Small intestine (tissue), 16 donors: ENCODE measurements at places on chromosomes 11 and 22. TPM values are rescaled to one million over a fixed set of nuclear protein-coding genes. Genes with fewer than 3 reads are reported as not detected.

DNA sequence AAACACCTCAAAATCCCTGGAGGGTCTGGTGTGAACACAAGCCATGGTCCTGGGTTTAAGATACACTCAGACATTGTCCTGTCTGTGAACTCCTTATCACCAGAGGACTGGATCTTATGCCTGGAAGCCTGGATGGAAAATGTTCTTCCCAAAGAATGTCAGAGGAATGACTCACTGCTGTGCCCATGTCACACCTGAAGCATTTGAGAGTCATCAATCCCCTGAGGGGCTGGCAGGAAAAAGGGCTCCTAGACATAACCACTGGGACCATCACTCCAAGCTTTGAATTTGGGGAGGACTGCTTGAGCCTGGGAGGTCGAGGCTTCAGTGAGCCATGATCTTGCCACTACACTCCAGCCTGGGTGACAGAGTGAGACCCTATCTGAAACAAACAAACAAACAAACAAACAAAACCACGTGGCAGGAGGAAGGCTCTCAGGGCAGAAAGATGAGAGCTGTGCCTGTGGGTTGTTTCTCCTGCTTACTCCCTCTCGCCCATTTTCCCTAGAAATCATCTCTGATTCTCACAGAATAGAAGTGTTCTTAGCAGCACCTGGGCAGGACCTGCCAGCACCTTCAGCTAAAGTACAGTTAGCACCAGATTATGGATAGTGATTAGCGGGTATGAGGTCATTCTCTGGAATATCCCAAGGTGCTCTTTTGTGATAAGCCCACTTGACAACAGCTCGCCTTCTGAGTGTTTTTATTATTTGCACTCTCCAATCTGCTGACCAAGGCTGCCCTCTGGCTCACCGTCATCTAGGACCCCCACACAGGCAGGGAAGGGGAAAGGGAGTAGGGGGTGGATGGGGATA lies 11.9 kb upstream of the PRG2 start:
- no peak overlapping the region for H3K4me3 ChIP-seq
- no peak overlapping the region for H3K27ac ChIP-seq
- no peaks in the 10 kb centered on the region for H3K36me3 ChIP-seq
- no peaks in the 10 kb centered on the region for H3K27me3 ChIP-seq
- no peaks in the 10 kb centered on the region for H3K4me1 ChIP-seq
- DNase-seq, result no peak

DNA sequence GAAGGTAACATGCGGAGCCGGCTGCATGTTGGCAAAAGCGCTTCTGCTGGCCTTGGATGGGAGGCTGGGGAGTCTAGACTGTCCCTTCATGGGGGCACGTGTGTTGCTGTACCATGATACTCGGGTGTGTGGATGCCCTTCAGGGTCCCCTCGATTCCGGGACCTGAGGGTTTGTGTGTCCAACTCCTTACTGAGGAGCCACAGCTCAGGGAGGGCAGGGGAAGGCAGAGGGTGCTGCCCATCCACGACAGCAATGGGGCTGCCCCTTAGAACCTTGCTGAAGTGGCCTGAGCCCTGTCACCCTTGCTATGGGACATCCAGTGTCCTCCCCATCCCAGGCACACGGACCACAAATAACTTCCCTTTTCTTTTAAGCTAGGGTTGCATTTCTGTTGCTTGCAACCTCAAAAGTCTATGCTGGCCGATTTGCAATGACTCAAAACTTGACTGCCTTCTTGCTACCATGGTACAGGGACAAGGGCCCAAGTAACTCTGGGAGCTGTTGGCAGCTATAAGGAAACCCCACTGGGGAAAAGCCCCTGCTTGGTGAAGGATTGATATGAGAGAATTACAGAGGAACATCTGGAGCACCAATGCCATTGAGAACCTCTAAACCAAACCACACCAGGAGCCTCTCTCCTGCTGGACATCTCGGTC lies 43.8 kb downstream of the RTL6 start:
- H3K27me3 ChIP-seq, result no peaks in the 10 kb centered on the region
- no peak for DNase-seq
- no peak overlapping the region for H3K4me3 ChIP-seq
- H3K36me3 ChIP-seq, result no peaks in the 10 kb centered on the region

DNA sequence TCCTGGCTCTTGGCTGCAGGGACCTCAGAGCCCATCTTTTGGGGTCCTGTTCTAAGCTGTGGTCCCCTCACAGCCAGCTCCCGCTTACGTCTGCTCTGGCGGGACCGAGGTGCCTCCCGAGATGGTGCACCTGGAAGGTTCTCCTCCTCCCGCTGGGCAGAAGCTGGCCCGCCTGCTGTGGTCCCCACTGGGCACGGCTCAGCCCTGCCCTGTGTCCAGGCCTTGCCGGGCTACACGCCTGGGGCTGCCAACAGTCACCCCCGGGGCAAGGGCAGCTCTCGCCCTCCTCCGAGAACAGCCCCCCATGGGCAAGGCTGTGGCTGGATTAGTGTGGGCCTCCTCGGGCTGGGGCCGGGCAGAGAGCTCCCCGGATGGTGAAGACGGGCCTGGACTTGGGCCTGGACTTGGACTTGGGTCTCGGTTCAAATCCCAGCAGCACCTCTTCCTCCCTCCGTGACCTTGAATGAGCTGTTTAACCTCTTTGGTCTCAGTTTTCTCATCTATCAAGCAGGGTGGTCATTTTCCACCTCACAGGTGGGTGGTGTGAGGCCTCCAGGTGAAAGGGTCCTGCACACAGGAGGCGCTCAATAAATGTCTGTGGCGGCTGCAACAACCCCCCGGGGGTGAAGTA lies 998 bp downstream of the BAIAP2L2 start:
- H3K4me3 ChIP-seq, result peak overlapping the region; percentile 98
- peak overlapping the region; percentile 100 for H3K27ac ChIP-seq
- peaks cover 7% of the 10 kb centered on the region for H3K36me3 ChIP-seq
- no peaks in the 10 kb centered on the region for H3K27me3 ChIP-seq
- DNase-seq, result peak; percentile 76

FXYD2 gene
- polyA plus RNA-seq, result 3.2 TPM

UQCC3 gene
- 11.4 TPM for polyA plus RNA-seq

DNA sequence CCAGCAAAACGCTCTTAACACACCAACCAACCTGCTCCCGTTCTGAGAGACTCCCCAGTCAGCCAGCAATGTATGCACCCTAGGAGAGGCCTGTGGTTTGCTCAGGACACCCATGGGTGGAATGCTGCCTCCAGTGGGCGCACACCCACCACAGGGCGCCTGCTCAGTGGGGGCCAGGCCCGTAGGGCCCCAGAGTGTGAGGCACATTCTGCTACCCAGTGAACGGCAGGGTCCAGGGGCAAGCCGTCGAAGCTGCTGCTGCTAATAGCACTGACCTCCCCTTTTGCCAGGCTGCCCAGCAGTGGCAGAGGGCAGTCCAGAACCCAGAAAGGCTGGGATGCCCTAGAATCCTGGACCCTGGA lies 12.8 kb downstream of the B3GAT1 start:
- DNase-seq, result no peak
- no peak overlapping the region for H3K4me3 ChIP-seq
- H3K4me1 ChIP-seq, result no peaks in the 10 kb centered on the region
- H3K27me3 ChIP-seq, result no peaks in the 10 kb centered on the region

DNA sequence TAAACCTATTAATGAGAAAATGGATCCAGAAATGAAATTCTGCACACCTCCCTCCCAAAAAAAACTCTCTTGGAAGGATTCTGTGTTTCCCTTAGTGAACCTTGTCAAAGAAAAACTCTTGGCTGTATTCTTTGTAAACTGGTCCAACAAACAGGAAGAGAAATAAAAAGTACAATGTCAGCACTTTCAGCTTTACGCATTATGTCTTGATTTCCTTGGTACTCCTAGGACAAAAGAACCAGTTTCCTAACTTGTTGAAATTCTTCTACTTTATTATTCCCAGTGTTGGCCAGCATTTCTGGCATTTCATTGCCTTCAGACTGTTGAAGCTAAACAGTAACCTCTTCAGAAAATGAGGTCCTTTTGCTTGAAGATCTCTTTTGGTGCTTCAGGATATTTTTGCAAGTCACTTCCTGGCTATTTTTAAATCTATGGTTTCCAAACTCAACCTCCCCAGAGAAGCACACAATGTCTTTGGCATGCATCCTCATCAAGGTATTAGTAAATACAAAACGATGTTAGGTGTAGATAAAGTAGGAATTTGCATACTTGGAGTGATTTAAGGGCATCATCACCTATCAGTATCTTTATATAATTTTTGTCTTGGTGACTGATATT lies 342.7 kb downstream of the AASDHPPT start:
- no peak overlapping the region for H3K27ac ChIP-seq
- no peak overlapping the region for H3K4me3 ChIP-seq
- no peaks in the 10 kb centered on the region for H3K36me3 ChIP-seq
- no peak for DNase-seq
- no peaks in the 10 kb centered on the region for H3K4me1 ChIP-seq

PLA2G3 gene
- 0.01 TPM for polyA plus RNA-seq

VPREB1 gene
- 0.32 TPM for polyA plus RNA-seq

- H3K4me3 ChIP-seq, result no peak overlapping the region
- DNase-seq, result no peak
- H3K4me1 ChIP-seq, result no peaks in the 10 kb centered on the region
- no peaks in the 10 kb centered on the region for H3K27me3 ChIP-seq
- no peaks in the 10 kb centered on the region for H3K36me3 ChIP-seq
Measured at GRCh38 chr22:20036084-20036482, 15.2 kb downstream of the TANGO2 start.

OR4C5 gene
- polyA plus RNA-seq, result not detected

ZNF280B gene
- not detected for polyA plus RNA-seq

OR52I2 gene
- polyA plus RNA-seq, result not detected

OR56B4 gene
- polyA plus RNA-seq, result not detected

TAF6L gene
- 16.1 TPM for polyA plus RNA-seq

DNA sequence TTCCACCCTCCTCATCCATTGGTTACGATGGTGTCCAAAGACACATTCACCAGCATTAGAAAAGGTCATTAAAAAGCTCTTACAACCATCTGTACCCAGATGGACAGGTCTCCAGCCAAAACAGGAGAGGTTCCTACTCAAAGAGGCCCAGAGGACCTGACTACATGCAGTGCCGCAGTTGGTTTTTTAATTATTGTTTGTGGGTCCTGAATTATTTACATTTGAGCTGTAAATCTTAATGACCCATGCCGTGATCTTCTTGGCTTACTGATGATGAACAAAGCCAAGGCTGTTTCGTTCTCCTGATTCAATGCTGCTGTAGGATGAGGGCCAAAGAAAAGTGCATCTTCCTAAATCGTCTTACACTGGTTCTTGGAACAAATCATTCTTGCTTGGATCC lies 83.7 kb downstream of the CADM1 start:
- H3K4me1 ChIP-seq, result no peaks in the 10 kb centered on the region
- no peaks in the 10 kb centered on the region for H3K27me3 ChIP-seq
- H3K36me3 ChIP-seq, result no peaks in the 10 kb centered on the region

GRCh38 chr11:112715056-112715455 lies 246.2 kb upstream of the NCAM1 start:
- H3K36me3 ChIP-seq, result no peaks in the 10 kb centered on the region
- H3K27me3 ChIP-seq, result no peaks in the 10 kb centered on the region
- no peaks in the 10 kb centered on the region for H3K4me1 ChIP-seq
- no peak for DNase-seq
- H3K27ac ChIP-seq, result no peak overlapping the region
- no peak overlapping the region for H3K4me3 ChIP-seq

FANCF gene
- 11.4 TPM for polyA plus RNA-seq

DNA sequence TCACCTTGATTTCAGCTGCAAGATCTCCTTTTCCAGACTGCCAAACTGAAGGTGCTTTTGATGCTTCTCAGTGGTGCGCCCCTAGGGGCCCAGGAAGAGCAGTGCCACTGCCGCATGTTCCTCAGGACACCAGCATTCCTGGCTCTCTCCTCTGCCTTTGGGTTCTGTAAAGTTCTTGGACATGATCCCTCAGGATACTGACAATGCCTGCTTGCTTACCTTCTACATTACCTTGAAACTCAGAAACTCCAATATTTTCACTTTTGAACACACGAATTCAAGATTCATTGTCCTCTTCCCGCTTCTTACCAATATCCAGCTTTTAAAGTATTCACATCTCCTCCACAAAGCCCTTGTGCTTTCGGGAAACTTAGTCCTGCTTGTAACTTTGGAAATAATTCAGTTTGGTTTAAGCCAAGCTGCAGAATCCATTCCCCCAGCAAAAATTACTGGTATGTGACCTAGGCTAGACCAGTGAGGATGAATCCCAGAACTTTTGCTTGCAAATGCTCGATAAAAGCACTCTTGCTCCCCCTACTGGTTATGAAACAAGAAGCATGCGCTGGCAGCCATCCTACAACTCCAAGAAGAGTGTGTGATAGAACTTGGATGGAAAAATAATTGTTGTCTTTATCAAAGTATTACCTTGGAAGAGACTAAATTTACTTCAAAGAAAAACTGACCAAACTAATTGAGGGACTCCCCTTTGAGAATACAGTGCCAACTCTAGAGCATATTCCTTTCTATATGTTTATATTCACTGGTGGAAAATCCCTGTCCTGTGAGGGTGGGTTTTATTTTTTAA lies 16.5 kb upstream of the OR5B21 start:
- no peaks in the 10 kb centered on the region for H3K4me1 ChIP-seq
- H3K27me3 ChIP-seq, result no peaks in the 10 kb centered on the region
- peaks cover 7% of the 10 kb centered on the region for H3K36me3 ChIP-seq

- no peaks in the 10 kb centered on the region for H3K36me3 ChIP-seq
- H3K4me3 ChIP-seq, result no peak within 1 kb of the TSS
- H3K27me3 ChIP-seq, result no peaks in the 10 kb centered on the region
- H3K27ac ChIP-seq, result no peak within 1 kb of the TSS
Measured at GRCh38 chr11:18046116-18046777, at the start of gene TPH1. TSS of gene TPH1 (minus strand) at chr11:18046269. CDS start at chr11:18040762, 5,507 bp downstream.

- DNase-seq, result no peak
- no peak overlapping the region for H3K27ac ChIP-seq
- H3K4me1 ChIP-seq, result no peaks in the 10 kb centered on the region
- no peaks in the 10 kb centered on the region for H3K27me3 ChIP-seq
Measured at GRCh38 chr11:103729617-103730016, 306.8 kb upstream of the DDI1 start.

DNA sequence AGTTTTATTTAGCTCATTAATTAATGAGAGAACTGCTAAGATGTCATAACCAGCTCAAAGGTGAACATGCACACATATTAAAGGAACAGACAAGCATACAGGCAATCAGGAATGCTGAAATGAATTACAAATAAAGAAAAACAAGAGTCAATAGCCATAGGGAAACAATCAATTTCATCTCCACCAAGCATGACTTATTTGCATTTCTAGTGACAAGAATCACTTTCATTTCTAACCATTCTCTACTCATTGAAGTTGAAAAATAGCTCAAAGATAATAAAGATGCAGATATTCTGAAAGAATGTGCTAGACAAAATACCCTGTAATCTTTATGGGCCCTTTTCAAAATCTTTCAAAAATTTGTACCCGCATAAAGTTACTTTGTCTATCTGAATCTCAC lies 23.2 kb downstream of the ISX start:
- no peaks in the 10 kb centered on the region for H3K4me1 ChIP-seq
- H3K36me3 ChIP-seq, result peaks cover 10% of the 10 kb centered on the region
- no peak for DNase-seq
- H3K4me3 ChIP-seq, result no peak overlapping the region
- H3K27ac ChIP-seq, result no peak overlapping the region
- no peaks in the 10 kb centered on the region for H3K27me3 ChIP-seq

- H3K36me3 ChIP-seq, result peaks cover 18% of the 10 kb centered on the region
- no peaks in the 10 kb centered on the region for H3K4me1 ChIP-seq
- no peak overlapping the region for H3K4me3 ChIP-seq
- DNase-seq, result no peak
- H3K27me3 ChIP-seq, result no peaks in the 10 kb centered on the region
Measured at GRCh38 chr11:34451053-34451452, 12.3 kb downstream of the CAT start.
